ENCODE measurements at places on chromosomes 12 and 14.

DNA sequence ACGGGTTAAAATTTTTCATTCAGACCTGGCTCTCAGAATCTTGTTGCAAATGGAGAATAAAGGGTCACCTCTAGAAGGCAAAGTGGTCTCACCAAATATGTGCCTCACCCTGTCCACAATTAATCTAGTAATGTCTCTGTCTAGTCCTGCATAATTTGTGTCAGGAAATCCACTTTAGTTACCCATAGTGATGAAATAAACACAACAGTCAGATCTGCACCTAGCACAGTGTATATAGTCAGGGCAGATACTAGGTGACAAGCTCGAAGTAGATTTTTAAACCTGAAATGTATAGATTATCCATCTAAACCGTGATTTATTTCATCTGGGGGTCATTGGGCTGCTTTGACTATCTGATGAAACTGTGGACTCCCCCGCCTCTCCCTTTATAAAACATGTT, 15.9 kb upstream of the FLVCR2 start:
- DNase-seq: no peak

DNA sequence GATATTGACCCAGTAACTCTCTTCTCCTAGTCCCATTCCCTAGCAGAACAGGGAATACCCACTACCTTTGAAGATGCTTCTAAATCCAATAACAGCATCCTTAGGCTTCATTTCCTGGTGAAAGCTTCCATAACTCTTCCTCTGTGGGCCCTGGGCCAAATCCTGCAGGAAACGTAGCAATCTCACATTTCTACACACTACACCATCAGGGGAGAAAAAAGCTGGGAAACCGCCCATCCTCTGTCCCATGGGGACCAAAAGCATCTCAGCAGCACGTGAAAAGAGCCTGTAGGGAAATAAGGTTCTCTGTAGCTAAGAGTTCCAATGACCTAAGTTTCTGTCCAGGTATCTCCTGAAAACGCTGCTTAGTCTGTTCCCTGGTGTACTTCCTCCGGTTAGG, 340.2 kb downstream of the DPF3 start:
- no peak for DNase-seq

- no peak for DNase-seq
Observed at GRCh38 chr12:132513070-132513398, 23.1 kb downstream of the FBRSL1 start.

- no peak for DNase-seq
Observed at GRCh38 chr12:51819736-51820525, 28.6 kb downstream of the FIGNL2 start.

Data from stimulated activated CD4-positive, alpha-beta T cell treated with anti-CD3 and anti-CD28 coated beads, Interleukin-4, amount 100 ng/mL, for 4 hours (primary cell).